ENCODE measurements at places on chromosomes 1 and 21.
A peak's percentile ranks its signal among the peaks of the same experiment; 100 is the strongest.

- H3K4me3 ChIP-seq = peak overlapping the region; percentile 48
- H3K27me3 ChIP-seq = peaks cover 28% of the 10 kb centered on the region
- peaks cover 12% of the 10 kb centered on the region for H3K4me1 ChIP-seq
- peak; percentile 83 for DNase-seq
- peaks cover 3% of the 10 kb centered on the region for H3K36me3 ChIP-seq
Measured at GRCh38 chr1:6486433-6487011, 4.9 kb downstream of the PLEKHG5 start.

DNA sequence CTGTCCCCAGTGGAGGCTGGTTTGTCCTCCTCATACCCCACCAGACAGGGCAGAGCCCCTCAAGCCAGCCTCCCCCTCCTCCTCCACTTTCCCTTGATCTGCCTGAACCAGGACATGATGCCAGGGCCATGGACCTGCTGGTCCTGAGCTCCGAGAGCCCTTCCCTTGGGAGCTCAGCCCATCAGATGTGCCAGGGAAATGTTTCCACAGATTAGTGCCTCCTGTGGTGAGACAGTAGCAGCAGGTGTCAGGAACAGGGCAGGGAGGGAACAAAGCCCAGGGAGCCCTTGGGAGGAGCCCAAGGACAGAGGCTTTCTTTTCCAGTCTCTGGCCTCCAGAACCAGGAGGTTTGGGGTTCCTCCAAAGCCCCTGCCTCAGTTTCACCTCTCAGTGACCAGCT lies 14.6 kb upstream of the SLC41A1 start:
- H3K4me1 ChIP-seq = peaks cover 16% of the 10 kb centered on the region
- H3K36me3 ChIP-seq = no peaks in the 10 kb centered on the region
- DNase-seq = no peak
- no peaks in the 10 kb centered on the region for H3K27me3 ChIP-seq
- no peak overlapping the region for H3K4me3 ChIP-seq

DNA sequence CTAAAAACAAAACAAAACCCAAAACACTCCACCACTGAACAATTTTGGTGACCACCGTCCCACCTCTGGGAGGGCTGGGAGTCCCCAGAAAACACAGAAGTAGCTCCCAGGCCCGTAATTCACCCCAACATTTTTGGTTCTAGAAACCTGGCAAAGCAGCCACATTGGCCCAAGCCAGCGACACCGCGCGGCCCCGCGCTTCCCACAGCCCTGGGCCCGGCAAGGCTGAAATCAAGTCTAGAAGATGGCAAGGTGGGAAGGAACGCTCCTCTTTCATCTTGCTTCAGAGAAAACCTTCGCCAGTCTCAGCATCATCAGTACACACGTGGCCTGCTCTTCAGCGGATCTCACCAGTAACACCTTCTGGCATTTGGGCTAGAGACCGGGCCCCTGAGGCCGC lies 35.9 kb upstream of the NID1 start:
- peaks cover 10% of the 10 kb centered on the region for H3K36me3 ChIP-seq
- no peaks in the 10 kb centered on the region for H3K4me1 ChIP-seq
- no peak overlapping the region for H3K4me3 ChIP-seq
- no peak overlapping the region for H3K27ac ChIP-seq
- no peak for DNase-seq

DNA sequence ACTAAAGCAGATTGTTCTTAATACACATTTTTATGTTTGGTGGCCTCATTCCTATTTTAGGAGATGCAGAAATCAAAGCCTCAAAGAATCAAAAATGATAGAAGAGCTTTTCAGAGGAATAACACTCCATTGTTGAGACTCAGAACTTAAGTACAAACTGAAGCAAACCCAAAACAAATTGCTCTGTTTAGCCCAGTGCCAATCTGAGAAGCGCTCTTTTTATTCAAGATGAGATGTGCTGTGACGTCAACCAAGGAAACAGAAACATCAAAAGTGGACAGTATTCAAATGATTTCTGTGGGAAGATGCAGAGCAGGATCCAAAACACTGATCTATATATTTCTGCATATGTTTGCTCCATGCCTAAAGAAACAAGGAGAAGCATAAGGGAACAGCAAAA lies 18.0 kb downstream of the COLGALT2 start:
- H3K27me3 ChIP-seq = peaks cover 7% of the 10 kb centered on the region
- no peak overlapping the region for H3K4me3 ChIP-seq
- no peaks in the 10 kb centered on the region for H3K4me1 ChIP-seq
- no peaks in the 10 kb centered on the region for H3K36me3 ChIP-seq
- no peak for DNase-seq
- H3K27ac ChIP-seq = no peak overlapping the region

DNA sequence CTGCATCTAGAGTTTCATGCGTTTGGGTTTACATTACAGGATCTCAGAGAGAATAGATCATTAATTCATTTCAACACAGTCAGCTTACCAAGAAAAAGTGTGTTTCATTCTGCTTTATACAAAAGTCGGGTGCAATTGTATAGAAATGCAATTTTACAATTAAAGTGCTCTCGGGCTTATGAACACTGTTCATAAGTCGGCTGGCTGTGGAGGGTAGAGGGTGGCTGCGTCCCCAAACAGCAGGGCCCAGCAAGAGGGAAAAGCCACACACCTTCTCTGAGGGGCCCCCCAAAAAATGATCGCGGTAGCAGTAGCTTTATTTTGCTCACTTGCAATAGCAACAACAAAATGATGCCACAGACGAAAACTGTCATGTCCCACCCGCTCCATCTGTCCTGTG lies 13.8 kb upstream of the ZBTB18 start:
- H3K4me1 ChIP-seq = no peaks in the 10 kb centered on the region
- no peaks in the 10 kb centered on the region for H3K36me3 ChIP-seq
- H3K27me3 ChIP-seq = peaks cover 40% of the 10 kb centered on the region
- H3K4me3 ChIP-seq = no peak overlapping the region
- H3K27ac ChIP-seq = no peak overlapping the region
- no peak for DNase-seq

DNA sequence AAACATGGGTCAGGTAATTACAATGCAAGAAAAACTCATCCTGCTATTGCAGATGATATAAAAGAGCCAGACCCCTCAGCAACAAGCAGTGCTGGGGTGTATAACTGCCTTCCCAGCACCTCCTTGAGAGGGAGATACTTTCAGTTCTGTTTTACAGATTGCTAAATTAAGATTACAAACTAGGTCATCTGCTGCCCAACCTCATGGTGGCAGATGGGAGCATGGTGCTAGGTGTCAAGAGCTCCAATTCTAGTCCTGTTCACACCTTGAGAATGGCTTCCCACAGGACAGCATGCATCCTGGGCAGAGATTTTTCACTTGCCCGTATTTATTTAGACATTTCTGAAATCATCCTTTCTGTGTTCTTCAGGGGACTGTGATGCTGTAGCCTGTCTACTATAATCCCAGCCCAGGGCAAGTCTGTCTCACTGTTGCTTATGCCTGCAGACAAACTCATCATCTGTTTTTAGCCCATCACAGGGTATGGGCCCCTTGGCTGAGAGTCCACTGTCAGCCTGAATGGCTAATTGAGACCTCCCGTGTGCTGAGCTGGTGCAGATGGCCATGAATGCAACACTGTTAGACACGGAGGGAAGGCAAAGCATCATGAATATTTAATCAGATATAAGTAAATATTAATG lies 40.2 kb upstream of the PBX1 start:
- H3K4me1 ChIP-seq = no peaks in the 10 kb centered on the region
- H3K27me3 ChIP-seq = no peaks in the 10 kb centered on the region
- DNase-seq = no peak

- H3K36me3 ChIP-seq = peaks cover 2% of the 10 kb centered on the region
- no peaks in the 10 kb centered on the region for H3K4me1 ChIP-seq
- no peak overlapping the region for H3K27ac ChIP-seq
Measured at GRCh38 chr1:226482196-226482595, 66.4 kb upstream of the STUM start.

DNA sequence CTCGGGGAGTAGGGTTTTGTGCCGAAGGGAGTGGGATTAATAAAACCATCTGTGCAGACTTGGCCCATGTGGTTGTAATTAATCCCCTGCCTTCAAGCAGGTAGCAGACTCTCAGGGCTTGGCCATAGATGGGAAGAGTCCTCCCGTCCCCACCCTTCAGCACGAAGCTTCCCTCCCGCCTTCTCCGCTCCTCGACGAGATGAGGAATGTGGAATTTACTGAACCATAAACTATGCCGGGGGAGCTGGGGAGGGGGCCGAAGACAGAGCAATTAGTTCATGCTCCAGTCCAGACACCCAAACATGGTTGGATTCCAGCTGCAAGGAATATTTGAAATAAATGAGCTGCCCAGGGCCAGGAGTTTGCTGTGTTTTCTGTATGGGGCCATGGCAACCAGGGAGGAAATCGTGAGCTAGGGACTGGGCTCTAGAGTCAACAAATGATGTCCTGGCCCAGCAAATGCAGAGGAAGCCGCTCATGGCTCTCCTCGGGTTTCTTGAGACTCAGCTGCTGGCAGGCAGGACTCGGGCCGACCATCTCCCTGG lies 78.8 kb downstream of the SPSB1 start:
- H3K27me3 ChIP-seq = no peaks in the 10 kb centered on the region
- no peak for DNase-seq
- no peak overlapping the region for H3K4me3 ChIP-seq
- H3K4me1 ChIP-seq = no peaks in the 10 kb centered on the region
- no peak overlapping the region for H3K27ac ChIP-seq
- H3K36me3 ChIP-seq = no peaks in the 10 kb centered on the region

DNA sequence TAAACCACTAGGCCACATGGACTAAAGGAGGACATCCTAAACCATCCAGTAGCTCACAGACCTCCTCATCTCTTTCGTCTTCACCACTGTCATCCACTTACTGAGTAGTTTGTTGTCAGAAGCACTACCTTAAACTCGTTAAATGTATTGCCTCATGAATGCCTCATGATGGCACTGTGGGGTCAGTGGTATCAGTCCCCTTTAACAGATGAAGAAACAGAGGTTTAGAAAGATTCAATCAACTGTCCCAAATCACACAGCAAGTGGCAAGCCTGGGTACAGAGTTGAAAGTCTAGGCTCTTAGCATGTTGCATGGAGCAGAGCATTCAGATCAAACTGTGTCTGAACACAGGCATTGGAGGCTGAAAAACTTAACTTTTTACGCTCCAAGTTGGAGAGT lies 183.6 kb upstream of the KIAA0040 start:
- H3K36me3 ChIP-seq = no peaks in the 10 kb centered on the region
- H3K4me3 ChIP-seq = no peak overlapping the region
- H3K4me1 ChIP-seq = no peaks in the 10 kb centered on the region
- no peak for DNase-seq
- peaks cover 34% of the 10 kb centered on the region for H3K27me3 ChIP-seq

GRCh38 chr1:230379462-230379861 lies 46.7 kb downstream of the PGBD5 start:
- peaks cover 49% of the 10 kb centered on the region for H3K27me3 ChIP-seq
- H3K27ac ChIP-seq = no peak overlapping the region
- H3K4me1 ChIP-seq = no peaks in the 10 kb centered on the region

GRCh38 chr1:84634536-84635205 lies 55.6 kb downstream of the SSX2IP start:
- H3K36me3 ChIP-seq = no peaks in the 10 kb centered on the region
- H3K4me1 ChIP-seq = no peaks in the 10 kb centered on the region
- no peak overlapping the region for H3K27ac ChIP-seq
- peaks cover 6% of the 10 kb centered on the region for H3K27me3 ChIP-seq
- no peak overlapping the region for H3K4me3 ChIP-seq
- no peak for DNase-seq

- H3K4me1 ChIP-seq = peaks cover 8% of the 10 kb centered on the region
- H3K27me3 ChIP-seq = no peaks in the 10 kb centered on the region
- no peak overlapping the region for H3K27ac ChIP-seq
- H3K4me3 ChIP-seq = no peak overlapping the region
- DNase-seq = no peak
- peaks cover 34% of the 10 kb centered on the region for H3K36me3 ChIP-seq
Measured at GRCh38 chr1:42195841-42196240, 31.3 kb upstream of the GUCA2A start.

DNA sequence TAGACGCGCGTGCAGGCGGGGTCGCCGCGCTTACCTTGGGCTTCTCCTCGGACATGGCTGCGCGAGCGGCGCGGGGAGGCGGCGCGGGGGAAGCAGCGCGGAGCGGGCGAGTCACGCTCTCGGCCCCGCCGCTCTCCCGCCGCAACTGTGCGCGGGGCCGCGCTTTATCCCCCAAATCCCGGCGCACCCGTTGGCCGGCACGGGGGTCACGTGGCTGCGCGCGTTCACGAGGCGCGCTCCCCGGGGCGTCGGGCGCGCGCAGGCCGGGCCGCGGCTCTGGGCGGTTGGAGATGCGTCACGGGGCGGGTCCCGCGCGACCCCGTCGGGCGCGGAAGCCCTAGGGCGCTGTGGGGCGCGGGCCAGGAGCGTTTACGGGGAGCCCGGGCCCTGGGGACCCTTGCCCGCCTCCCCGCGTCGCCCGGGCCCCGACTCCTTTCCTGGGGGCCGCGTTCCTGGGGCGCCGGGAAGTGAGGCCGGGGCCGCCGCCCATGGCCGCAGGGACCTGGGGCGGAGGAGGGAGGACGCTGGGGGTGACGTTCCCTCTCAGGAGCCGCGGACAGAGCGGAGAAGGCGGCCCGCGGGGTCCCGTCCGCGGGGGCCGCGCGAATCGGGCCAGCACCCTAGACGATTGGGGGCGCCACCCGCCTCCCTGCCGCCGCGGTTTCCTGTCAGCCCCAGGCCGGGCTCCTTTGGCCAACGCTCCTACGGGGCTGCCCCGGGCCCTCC lies at the start of gene SUMO3:
SUMO3 (minus strand) TSS at position 149 of the 726 bp plus-strand sequence; CDS start at position 55, 94 bp downstream.
- DNase-seq = peak; percentile 80
- peak within 1 kb of the TSS; percentile 84 for H3K4me3 ChIP-seq
- peaks cover 12% of the 10 kb centered on the region for H3K4me1 ChIP-seq
- no peaks in the 10 kb centered on the region for H3K27me3 ChIP-seq
- peaks cover 9% of the 10 kb centered on the region for H3K36me3 ChIP-seq

GRCh38 chr1:30244801-30245200 lies 478.6 kb downstream of the MATN1 start:
- H3K27me3 ChIP-seq = peaks cover 44% of the 10 kb centered on the region
- no peak overlapping the region for H3K4me3 ChIP-seq
- H3K36me3 ChIP-seq = peaks cover 3% of the 10 kb centered on the region
- DNase-seq = no peak
- no peak overlapping the region for H3K27ac ChIP-seq
- H3K4me1 ChIP-seq = no peaks in the 10 kb centered on the region

- no peak overlapping the region for H3K4me3 ChIP-seq
- peaks cover 21% of the 10 kb centered on the region for H3K27me3 ChIP-seq
- H3K4me1 ChIP-seq = no peaks in the 10 kb centered on the region
- no peak overlapping the region for H3K27ac ChIP-seq
Measured at GRCh38 chr1:170175041-170175440, 29.3 kb downstream of the NTMT2 start.
